T-cell (primary cell): ENCODE measurements at places on chromosomes 12 and 14. TPM values are rescaled to one million over a fixed set of nuclear protein-coding genes. Genes with fewer than 3 reads are reported as not detected.

GRCh38 chr14:99123208-99123870 lies 148.7 kb downstream of the BCL11B start:
- DNase-seq: no peak

DNA sequence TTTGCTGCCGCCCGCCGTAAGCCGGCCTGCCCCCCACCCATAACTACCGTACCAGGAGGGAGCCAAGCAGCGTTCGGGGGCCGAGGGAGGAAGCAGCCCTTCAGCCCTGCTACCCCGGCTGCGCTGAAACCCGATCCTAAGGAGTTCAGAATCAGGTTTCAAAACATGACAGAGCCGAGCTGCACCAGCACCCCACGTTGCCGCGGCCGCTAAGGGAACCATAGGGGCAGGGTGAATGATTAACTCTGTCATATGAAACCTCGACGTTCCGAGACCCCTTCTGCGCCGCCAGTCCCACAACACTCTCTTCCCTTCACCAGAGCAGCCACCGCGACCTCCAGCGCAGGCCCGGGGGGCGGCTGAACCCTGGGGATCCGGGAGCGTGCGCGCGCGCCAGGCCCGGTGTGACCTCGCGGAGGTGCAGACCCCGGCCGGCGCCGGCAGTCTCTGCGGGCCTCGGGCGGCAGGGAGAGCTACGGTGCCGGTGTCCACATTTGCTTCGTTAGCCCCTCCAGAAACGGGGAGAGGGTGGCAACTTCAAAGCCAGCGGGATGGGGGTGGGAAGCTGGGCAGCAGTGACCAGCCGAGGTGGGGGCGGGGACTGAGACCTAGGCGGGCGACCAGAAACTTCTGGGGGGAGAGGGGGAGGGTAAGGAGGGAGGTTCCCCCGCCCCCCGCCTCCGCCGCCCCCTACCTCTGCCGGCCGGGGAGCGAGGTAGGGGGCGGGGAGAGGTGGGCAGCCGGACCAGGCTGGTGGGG lies 1.6 kb downstream of the SIX4 start:
- no peak for DNase-seq

GRCh38 chr14:100764471-100765115 lies 37.9 kb downstream of the DLK1 start:
- no peak for DNase-seq

DNA sequence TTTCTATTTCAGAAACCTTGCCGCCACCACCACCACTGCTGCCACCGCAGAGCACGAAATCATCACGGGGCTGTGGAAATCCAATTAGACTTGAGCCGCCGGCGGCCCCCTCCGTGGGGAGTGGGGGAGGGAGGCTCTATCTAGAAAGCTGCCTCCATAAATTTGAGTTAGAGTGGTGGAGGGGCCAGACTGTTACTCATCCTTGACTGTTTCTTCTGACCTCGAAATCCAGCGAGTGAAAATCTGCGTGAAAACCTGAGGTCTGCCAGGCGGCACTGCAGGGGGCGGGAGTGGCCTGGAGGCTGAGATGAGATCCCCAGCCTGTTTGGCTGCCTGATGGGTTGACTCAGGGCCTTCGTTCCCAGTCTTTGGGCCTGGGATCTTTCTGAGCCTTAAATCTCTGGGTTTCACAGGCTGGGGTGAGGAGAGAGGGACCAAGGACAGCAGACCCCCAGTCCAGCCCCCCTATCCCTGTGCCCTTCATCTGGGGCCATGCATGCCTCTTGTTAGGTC lies 29.9 kb downstream of the TSPAN9 start:
- DNase-seq: no peak

Gene MYO1H
- total RNA-seq: not detected

DNA sequence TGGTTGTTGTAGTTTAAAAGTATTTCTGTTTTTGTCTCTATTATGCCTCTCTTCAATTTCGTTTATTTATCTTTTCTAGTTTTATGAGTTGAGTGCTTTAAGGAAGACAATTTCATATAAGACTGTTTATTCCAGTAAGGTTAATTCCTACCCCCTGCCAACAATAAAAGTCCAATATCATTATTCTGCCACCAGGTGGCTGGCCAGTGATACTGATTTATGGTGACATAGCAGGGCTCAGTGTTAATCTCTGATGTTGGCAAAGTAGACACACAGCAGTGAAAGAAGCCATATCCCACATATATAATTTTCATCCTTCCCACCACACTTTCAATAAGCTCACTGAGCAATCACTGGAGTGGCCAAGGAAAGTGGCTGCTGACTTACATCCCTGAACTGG lies 69.0 kb upstream of the BMP4 start:
- no peak for DNase-seq

GRCh38 chr12:5582018-5582417 lies 150.1 kb downstream of the NTF3 start:
- DNase-seq: no peak

GRCh38 chr12:46884362-46884761 lies 58.6 kb upstream of the SLC38A4 start:
- DNase-seq: no peak
